ENCODE measurements at places on chromosomes 13 and 19.

- DNase-seq: no peak
These were observed 166.4 kb downstream of the FGF9 start for GRCh38 chr13:21837288-21837687.

GRCh38 chr13:101942038-101942437 lies 459.8 kb downstream of the FGF14 start:
- no peak for DNase-seq

DNA sequence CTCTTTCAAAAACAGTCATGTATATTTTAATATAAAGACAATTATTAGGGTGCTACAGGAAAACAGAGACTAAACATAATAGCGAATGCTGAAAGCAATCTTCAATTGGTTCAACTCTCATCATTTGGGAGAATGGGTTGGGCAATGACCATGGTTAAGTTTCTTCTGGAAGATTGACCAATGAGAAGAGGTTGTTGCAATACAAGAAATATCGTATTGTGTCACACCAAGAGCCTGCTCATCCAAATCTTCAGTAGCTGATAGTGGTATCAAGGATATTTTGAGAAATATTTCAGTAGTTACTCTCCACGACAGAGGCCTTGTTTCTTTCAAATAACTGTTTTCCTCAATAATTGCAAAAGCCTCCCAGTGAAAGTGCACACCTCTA lies 83.0 kb upstream of the FNDC3A start:
- DNase-seq: no peak

DNA sequence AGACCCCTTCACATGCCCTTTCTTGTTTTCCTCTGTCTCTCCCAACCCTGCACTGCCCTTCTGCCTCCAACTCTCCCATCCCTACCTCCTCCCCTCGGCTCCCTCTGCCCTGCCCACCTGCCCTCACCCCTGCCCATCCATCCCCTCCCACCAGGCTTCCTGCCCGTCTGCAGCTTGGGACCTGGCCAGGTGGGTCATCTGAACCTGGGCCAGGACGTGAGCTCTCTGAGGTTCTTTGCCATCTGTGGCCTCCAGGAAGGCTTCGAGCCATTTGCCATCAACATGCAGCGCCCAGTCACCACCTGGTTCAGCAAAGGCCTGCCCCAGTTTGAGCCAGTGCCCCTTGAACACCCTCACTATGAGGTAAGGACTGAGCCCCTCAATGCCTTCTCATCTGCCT lies 35.7 kb downstream of the RYR1 start:
- no peak for DNase-seq

DNA sequence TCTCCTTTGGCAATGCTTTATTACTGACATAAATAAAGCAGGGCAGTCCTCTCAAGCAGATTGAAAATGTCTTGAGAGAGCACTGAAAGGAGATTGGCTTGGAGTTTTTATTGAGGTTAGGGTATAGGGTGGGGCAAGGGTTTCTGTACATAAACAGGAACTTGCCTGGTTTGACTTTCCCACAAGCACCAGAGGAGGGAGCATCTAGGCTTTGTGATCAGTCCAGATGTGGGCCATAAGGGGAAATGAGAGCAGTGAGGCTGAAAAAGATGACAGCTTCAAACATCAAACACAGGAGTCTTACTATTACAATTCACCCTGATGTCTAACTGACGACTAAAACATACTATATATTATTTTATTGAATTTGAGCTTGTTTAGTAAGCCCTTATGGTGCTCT lies 260.9 kb downstream of the MTUS2 start:
- DNase-seq: no peak

DNA sequence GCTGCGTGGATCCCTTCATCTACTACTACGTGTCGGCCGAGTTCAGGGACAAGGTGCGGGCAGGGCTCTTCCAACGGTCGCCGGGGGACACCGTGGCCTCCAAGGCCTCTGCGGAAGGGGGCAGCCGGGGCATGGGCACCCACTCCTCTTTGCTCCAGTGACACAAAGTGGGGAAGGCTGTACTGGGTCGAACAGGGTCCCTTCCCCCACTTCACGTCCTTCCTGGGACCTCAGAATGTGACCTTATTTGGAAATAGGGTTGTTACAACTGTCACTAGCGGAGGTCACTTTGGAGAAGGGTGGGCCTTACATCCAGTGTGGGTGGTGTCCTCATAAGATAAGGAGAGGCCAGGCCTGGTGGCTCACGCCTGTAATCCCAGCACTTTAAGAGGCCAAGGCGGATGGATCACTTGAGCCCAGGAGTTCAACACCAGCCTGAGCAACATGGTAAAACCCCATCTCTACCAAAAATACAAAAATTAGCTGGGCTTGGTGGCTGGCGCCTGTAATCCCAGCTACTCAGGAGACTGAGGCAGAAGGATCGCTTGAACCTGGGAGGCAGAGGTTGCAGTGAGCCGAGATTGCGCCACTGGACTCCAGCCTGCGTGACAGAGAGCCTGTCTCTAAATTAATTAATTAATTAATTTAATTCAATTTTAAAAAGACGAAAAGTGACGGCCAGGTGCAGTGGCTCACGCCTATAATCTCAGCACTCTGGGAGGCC lies 1.8 kb downstream of the F2RL3 start:
- no peak for DNase-seq

DNA sequence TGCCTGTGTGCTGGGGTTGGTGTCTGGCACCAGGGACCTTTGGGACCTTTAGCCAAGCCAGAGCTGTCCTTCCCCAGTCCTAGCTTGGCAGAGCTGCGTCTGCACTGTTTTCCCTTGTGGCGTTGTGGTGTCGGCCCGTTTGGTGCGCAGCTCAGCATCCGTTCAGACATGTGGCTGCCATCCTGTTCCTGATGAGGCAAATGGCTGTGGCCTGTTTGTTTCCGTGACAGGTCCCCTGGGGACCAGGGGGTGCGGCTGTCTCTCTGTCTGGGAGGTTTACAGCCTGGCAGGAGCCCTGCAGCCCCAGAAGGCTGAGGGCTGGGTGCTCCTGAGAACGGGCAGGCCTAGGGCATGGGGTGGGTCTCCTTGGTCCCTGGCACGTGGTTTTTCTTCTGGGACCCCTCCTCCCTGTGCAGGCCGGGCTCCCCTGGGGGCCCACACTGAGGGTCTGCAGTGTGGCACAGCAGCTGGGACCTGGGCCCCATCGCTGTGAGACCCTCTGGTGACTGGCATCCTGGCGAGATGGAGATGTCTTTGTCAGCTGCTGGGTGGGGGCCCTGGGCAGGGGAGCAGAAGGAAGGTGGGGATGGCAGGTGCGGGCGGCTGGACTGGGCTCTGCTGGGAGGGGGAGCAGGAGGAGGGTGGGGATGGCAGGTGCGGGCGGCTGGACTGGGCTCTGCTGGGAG lies 4.0 kb downstream of the SPPL2B start:
- no peak for DNase-seq

DNA sequence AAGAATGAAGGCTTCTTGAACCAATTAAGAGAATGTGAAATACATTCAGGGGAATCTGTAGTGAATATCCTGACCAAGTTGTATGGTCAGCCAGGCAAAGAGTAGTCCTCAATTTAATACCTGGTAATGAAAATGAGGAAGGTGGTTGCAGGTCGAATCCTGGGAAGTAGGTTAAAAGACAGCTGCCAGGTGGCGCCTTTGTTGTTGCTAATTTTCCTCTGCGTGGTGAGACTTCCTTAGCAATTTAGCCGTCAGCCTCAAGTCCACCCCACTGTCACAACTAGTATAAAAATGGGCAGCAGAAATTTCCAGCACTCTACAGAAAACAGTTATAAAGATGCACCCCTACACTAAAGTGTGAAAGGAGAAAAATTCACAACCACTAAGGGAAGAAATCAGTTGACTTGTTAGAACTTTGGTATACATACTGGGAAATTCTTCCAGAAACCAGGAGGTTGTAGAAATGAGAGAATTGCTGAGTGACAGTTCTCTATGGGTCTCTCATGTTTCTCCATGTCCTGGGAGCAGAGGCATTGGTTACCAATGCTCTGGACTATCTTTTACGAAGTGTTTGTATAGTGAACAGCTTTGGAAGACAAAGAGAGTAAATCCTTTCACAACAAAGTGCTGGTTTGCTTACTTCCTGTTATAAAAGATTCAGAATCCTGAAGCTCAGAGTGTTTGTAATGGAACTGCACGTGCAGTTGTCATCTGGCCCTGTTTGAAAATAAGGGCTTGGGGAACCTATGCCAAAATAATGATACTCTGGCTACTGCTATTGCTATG lies 235.9 kb downstream of the NHLRC3 start:
- DNase-seq: no peak

DNA sequence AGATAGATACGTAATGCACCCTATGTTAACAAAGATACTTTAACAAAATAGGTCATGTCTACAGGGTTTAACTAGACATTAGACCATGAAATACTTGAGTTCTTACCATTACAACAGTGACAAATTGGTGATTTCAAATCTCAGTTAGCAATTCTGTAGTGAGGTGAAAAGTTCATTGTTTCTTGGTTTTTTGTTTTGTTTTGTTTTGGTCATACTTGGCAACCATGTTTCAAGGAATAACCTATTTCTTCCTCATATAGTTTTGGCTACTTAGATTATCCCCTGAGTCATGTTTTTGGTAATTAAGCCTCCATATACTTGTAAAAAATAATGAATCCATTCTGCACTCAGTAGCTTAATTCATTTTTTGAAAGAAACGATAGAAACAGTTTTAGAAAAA lies 1200.4 kb downstream of the DIAPH3 start:
- DNase-seq: no peak

GRCh38 chr19:6794686-6795431 lies 22.4 kb downstream of the VAV1 start:
- DNase-seq: no peak

GRCh38 chr13:111216166-111216960 lies 101.3 kb downstream of the ARHGEF7 start:
- peak; percentile 45 for DNase-seq

DNA sequence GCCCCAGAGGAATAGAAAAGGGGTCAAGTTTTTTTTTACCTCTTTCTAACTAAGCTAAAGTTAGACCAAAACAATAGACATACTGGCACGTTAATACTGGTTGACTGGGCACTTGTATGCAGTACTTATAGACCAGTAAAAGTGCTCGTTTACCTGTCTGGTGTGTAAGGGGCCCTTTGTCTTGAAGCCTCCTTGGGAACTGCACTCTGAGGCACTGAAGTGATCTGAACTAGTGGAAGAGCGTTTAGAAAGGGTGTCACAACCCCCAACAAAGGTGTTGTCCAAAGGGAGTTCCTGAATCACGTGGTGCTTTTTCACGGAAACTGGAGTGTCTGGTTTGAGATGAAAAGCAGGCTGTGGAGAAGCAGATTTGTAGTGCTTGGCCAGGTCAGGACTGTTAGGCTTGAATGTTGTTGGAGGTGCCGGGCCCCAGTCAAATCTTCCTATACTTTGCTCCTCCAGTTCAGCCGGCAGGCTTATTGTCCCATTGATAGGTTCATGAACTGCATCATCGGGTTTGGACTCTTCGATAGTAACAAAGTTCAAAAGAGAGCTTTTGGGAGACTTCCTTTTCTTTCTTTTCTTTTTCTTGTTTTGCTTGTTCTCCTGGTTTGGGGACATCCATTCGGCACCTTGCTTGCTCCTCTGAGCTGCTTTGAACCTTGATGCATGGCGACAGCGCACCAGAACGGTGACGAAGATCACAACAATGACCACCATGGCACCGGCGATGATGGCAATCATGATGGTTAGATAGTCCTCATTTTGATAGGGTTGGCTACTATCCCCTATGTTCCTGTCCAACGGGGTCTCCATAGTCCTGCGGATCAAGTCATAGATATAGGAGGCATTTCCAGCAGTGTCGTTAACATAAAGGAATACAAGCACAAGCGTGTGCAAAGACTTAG lies 4.6 kb downstream of the PCDH9 start:
- no peak for DNase-seq

- DNase-seq: no peak
These were observed 2.0 kb upstream of the IL17D start for GRCh38 chr13:20701461-20701860.

GRCh38 chr13:58978331-58978730 lies 1185.4 kb downstream of the DIAPH3 start:
- DNase-seq: no peak

DNA sequence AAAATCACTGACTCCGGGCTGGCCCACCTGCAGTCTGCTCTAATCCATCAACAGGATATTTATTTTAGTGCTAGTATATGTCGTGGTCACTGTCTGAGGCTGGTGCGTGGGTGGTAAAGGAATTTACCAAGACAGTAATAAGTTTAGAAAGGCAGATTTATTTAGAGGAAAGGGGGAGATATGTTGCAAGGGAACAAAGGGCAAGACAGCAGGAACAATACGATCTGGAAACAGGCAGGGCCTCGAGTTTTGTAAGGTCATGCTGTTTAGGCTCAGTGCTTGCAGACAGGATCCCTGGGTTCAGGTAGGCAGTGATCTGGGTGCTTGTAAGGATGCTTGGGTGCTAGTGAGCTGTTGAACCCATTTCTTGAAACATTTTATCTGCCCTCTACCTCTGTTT lies 748.2 kb upstream of the SLITRK5 start:
- DNase-seq: no peak

DNA sequence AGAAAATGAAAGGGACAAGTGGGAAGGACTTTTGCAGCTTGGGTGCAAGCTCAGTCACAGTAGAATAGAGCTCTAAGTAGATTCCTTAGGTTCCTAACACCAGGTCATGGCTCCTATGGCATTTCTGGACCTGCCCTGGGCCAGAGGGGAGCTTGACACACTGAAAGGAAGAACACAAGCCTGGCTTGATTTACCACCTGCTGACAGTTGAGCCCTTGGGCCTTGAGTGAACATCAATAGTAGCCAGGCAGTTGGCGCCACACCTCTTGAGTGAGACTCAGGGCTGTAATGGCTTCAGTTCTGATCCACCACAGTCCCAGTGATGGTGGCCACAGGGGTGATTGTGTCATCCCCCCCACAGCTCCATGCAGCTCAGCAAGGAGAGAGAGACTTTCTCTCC lies 221.9 kb upstream of the PCDH17 start:
- no peak for DNase-seq

GRCh38 chr19:20612711-20613316 lies 47.2 kb upstream of the ZNF737 start:
- DNase-seq: no peak

DNA sequence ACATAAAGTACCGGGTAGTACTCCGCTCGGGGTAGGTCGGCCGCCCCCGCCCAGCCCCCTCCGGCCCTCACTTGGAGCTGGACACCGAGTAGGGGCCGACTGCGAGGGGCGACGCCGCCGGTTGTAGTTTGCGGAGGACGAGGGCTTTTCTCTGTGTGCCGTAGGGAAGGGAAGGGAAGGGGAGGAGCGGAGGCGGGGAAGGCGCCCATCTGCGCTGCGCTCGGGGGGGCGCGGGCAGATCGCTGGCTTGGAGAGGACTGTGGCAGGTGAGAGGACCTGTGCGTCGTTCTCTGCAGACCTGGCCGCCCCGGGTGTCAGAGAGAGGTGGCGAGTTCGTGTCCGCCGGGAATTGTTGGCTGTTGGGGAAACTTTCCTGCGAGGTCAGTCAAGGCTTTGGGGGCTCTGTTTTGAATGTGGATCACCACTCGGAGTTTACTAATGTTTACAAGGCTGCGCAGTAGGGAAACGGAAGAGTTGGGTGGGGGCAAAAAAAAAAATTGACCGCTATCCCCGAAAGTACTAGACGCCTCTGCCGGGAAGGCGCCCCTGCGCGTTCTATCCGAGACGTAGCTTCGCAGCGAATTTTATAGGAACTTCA lies 1.4 kb downstream of the ING1 start:
- peak; percentile 36 for DNase-seq

DNA sequence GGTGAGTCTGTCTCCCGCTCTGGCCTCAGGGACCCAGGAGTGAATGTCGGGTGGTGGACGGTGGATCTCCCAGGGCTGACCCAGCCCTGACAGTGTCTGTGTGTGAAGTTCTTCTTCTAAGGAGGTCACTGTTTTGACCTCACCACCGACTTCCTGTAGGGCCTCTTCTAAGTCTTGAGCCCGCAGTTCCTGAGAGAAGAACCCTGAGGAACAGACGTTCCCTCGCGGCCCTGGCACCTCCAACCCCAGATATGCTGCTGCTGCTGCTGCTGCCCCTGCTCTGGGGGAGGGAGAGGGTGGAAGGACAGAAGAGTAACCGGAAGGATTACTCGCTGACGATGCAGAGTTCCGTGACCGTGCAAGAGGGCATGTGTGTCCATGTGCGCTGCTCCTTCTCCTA lies at the start of gene SIGLEC7:
TSS of gene SIGLEC7 (plus strand) at position 183 of the 400 bp plus-strand sequence. CDS start at position 252, 69 bp downstream.
- DNase-seq: no peak

All from fibroblast of skin of abdomen (primary cell).